ENCODE measurements at places on chromosomes 16 and 17.

GRCh38 chr16:500709-501108 is 26.8 kb upstream of the CAPN15 start:
- DNase-seq = no peak

DNA sequence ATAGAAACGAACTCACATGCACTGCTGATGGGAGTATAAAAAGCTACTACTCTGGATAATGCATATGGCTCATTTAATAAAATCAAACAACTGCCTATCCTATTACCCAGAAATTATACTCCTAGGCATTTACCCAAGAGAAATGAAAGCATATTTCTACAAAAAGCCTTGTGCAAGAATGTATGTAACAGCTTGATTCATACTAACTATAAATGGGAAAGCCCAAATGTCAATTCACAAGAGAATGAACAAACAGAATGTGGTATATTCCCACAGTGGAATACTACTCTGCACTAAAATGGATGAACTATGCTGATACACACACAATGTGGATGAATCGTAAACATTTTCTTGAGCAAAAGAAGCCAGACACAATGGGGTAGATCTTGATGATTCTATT is 38.4 kb downstream of the KIAA0753 start:
- DNase-seq = no peak

GRCh38 chr17:39867084-39867879 is 720 bp upstream of the ZPBP2 start:
- no peak for DNase-seq

GRCh38 chr16:77790009-77790372 is 1.6 kb downstream of the VAT1L start:
- no peak for DNase-seq

- DNase-seq = no peak
Observed at GRCh38 chr17:48483471-48484131, 47.2 kb downstream of the HOXB1 start.

- no peak for DNase-seq
Observed at GRCh38 chr17:13462146-13462545, 139.6 kb downstream of the HS3ST3A1 start.

GRCh38 chr16:5756969-5757368 is 659.4 kb upstream of the EEF2KMT start:
- no peak for DNase-seq

DNA sequence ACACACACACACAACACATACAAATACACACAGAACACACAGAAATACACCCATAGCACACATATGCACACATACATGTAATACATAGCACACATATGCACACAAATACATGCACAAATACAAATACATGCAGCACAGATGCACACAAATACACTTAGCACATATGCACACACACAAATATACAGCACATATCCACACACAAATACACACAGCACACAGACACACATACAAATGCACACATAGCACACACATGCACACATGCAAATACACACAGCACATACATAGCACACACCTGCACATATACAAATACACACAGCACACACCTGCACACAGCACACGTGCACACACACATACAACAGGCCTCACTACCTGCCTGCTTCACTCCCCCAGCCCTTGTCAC is 49.6 kb downstream of the SDK2 start:
- DNase-seq = no peak

GRCh38 chr16:28298511-28298878 is 6.2 kb downstream of the SBK1 start:
- DNase-seq = no peak

DNA sequence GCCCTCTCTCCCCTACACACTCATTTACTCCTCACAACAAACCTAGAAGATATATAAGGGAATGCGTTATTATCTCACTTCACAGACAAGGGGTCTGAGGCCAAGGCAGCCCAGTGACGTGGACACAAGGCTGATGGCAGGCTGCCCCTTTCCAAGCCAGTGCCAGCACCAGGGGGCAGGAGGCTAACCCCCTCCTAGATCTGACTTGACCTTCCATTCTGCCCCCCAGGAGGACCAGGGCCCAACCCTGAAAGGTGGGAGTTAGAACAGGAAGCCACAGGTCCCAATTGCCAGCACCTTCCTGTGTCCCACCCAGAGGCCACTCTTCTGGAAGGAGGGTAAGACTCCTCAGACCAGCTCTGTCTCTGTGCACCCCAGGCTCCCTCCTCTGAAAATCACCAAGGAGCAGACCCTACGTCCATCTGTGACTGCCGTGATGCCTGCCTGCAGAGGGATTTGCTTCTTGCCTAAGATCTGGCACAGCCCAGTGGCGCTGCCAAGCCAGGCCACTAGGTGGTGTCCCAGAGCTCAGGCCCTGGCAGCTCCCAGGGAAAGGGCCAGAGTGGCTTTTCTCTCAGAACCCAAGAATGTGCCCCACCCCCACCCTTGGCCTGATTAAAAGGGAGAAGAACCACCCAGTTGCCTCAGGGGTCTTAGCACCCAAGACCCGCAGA is 42.4 kb upstream of the MRPS23 start:
- peak; percentile 33 for DNase-seq

GRCh38 chr17:45956090-45956489 is 43.0 kb upstream of the STH start:
- DNase-seq = no peak

- DNase-seq = no peak
Observed at GRCh38 chr16:24826817-24827566, 18.8 kb upstream of the SLC5A11 start.

DNA sequence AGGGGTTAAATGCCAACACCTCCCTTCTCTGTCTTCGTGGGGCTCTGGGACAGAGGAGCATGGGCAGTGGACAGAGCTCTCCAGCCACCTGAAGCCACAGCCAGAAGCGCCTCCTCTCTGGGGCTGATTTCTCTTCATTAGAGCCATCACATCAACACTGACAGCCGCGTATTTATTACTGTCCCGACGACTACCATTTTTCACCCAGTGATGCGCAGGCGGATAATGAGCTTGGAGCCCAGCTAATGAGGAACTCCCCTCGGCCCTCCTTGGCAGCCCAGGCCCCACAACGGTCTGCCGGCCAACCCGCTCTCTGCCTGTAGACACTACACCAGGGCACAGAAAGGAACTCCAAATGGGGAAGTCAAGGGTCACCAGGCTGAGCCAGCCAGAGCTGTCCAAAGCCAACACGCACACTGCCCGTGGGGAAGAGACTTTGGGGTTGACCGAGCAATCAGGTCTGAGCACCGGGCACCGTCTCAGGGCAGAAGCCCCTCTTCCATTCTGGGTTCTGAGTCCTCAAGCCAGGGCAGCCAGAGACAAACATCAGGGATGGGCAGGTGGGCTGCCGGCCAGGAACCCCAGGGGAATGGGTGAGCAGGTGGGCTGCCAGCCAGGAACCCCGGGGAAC is 13.2 kb downstream of the SDK2 start:
- DNase-seq = no peak

DNA sequence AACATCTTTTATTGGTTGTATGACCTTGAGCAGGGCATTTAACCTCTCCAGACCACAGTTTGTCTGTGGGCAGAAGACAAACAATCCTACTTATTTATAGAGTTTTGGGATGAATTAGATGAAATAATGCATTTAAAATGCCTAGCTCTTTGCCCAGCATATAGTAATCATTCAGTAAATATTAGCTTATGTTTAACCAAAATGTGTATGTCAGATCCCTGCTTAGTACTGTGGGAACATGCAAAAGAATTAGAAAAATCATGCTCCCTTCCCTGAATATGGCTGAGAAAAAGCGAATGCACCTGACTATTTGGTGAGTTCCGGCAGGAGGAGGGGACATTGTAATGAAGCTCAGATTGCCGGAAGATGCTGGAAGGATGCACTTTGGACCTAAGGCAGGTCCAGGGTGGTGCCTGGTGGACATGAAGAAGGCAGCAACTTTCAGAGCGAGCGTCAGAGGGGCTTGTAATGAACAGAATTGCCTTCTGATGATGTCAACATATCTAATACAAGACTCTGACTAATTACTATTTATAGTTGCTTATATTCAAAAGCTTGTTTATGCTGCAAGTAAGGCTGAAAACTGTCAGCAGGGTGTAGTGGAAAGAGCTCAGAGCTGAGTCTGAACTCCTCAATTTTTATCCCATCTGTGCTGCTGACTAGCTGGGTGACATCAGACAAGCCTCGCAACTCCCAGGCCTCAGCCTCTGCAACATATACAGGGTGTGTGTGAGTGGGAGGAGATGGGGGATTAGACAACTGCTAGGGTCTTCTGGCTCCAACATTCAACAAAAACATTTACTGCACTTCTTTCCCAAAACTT is 221.2 kb downstream of the PRKCA start:
- no peak for DNase-seq

- no peak for DNase-seq
Observed at GRCh38 chr17:16923904-16924695, 47.8 kb downstream of the TNFRSF13B start.

DNA sequence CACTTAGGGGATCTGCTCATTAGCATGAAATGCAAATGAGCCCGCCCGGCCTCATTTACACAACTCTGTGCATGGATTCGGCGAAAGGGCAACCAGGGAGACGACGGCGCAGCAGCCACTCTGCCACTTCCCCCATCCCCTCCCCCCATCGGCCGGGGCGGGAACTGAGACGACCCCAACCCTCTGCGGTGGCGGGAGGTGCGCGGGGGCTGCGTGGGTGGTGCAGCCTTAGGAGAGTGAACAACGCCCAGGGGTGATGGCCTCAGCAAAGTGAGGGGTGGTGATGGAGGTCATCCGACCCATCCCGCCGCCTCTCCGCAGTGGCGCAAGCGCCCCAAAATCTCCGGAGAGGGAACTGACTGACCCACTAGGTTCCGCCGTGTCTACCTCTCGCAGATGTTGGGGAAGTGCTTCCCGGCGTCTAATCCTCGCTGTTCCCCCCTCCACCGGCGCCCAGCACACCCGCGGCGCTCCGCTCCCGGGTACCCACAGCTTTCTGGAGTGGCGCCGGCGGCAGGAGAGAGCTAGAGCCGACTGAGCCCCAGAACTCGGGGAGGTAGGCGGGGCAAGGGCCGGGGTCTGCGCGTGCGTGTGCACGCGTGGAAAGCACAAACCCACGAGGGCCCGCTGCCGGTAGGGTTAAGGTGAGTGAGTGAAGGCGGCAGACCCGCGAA is 1.4 kb upstream of the CACNA1G start:
- DNase-seq = no peak

- no peak for DNase-seq
Observed at GRCh38 chr17:60354223-60354622, 37.7 kb downstream of the USP32 start.

DNA sequence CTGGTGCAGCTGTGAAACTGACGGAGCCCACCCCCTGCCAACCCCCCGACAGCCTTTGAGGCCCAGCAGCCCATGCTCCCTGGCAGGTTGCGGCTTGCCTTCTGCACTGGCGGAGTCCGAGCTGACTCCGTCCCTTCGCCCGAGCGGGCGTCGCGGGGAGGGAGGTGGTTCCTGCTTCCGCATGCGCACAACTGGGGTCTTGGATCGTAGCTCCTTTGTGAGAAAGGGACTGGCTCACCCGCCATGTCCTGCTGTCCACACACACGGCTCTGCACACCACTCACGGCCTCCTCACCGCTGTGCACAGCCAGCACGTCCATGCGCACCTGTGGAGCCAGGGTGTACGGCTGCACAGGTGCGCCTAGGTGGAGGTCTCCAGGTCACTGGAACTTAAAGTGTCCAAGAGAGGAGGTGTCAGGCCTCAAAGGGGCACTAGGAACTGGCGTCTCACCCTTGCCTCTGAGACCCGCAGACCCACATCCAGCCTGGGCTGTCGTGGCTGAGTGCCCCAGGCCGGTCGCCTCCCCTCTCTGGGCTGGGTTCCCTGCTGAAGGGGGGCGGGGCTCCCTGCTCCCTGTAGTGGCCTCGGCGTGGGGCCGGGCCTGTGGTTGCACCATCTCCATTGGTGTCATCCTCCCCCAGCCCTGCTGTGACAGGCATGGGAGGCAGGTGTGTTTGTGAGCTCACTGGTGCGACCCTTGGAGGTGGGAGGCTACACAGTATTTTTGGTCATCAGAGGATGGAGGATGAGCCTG is 45.3 kb downstream of the JPH3 start:
- no peak for DNase-seq

- DNase-seq = no peak
Observed at GRCh38 chr17:28319598-28319935, 567 bp downstream of the TMEM97 start.

DNA sequence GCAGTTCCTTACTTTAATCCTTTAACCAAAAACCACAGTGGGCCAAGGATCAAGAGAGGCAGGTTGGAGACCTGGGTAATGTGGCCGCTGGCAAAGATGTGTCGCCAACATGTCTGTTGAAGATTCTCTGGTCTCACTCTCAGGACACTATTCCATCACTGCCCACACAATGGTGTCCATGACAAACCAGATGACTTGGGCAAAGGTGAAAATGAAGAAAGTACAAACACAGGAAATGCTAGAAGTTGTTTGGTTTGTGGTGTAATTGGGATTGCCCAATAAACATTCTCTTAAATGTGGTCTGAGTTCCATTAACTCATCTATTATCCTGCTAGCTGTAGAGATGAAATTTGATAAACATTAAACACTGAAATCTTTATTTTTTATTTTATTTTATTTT is 43.3 kb downstream of the SALL1 start:
- no peak for DNase-seq

GRCh38 chr17:74671031-74671771 is 41.5 kb downstream of the CD300LF start:
- DNase-seq = no peak

DNA sequence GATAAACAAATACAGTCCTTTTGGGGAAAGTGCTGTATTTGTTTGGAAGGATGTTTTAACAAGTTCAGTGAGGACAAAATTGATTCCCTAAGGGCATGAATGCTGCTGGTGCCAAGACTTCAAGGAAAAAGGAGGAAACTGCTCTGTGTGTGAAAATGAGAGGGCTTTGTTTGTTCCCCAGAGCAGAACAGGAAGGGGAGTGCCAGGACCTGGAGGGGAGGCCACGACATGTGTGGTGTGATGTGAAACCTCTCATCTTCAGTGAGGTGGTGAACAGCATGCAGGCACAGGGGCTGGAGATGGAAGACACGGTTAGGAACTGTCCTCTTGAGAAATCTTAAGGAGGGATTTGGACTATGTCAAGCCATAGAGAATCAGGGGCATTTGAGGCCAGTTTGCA is 46.6 kb upstream of the GRIN2A start:
- no peak for DNase-seq

DNA sequence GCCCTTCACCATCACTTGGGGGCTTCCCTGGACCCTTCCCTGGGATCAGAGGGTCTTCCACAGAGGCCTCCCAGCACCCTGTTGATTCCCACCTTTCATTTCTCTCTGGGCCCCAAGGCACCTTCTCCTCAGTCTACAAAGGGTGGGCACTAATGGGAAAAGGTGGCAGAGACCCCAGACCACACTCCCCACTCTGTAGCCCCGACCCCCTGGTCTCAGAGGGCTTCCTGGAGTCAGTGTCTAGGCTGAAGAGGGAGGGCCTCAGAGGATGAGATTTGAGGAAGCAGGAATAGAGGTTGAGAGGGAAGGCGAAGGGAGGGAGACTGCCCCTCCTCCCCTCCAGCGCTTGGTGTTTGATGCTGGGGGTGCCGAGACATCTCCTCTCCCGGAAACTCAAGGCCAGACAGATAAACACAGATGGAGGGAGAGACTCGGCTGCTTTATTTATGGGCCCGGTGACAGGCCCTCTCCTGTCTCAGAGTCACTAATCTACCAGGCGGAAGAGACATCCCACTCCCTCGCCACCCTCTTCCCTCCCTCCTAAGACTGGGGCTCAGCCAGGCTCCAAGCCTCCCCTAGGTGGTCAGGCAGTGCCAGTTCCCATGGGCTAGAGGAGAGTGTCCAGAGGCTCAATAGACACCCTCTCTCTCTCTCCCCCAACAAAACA is 18.5 kb upstream of the SP2 start:
- DNase-seq = no peak
